ENCODE measurements at places on chromosomes 7 and 10.

DNA sequence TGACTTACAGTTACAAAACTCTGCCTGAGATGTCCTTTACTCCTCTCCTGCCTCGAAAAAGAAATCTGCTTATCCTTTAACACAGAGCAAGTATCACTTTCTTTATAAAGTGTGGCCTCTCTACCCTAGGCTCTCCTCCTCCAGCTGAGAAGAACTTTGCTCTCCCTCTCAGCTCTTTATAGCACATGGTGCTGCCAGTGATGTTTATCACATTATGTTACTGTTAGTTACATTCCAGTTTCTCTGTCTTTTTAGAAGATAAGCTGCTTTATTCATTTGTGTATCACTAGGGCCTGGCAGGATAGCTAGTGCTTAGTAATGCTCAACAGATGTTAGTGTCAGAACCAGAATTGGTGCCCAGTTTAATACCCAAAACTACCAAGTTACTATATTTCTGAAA lies 41.1 kb upstream of the TMEM229A start:
- no peak for DNase-seq

GRCh38 chr7:79528421-79528820 lies 75.0 kb upstream of the MAGI2 start:
- DNase-seq = no peak

DNA sequence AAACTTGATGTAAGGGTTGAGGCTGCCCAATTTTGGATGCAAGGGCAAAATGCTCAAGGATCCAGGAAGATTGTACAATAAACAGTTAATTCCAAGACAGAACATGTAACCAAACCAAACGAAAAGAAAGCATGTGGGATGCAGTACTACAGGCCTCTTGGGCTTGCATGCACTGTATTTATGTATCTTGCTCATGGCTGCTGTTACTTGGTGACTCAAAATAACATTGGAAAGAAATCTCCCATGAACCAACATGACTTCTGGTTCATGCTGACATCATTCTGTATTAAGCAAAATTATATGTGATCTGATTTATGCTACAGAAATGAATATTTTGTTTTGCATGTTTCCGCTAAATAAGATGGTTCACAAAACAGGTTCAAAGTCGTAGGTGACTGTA lies 65.9 kb upstream of the FZD1 start:
- DNase-seq = no peak

DNA sequence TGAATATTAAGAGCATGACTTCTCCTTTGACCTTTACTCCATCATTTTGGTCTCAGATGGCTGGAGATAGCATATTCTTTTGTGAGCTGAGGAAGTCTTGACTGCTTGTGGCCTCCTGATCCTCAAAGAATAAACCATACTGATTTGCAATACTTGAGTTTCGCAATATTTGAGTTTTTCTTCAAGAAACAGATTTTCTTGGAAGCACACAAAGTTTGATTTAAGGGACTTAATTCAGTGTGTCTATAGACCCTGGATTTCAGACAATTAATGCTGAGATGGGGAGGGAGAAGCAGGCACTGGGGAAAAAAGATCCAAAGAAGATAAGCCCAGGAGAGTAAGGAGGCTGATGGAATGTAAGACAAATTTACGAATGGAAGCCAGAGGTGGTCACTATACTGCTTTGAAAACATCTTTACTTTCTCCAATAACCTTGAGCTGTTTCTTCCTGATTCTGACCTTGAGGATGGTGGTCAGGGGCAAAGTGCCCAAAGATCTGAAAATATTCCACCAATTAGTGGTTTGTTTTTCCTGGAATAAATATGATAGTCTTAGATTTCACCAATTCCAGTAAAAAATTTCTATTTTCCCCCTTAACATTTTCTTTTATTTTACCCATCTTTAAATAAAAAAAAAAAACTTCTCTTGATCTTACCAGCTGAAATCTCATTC lies 7.5 kb downstream of the EPDR1 start:
- DNase-seq = no peak

GRCh38 chr7:86913709-86914108 lies 145.7 kb downstream of the ELAPOR2 start:
- DNase-seq = no peak

DNA sequence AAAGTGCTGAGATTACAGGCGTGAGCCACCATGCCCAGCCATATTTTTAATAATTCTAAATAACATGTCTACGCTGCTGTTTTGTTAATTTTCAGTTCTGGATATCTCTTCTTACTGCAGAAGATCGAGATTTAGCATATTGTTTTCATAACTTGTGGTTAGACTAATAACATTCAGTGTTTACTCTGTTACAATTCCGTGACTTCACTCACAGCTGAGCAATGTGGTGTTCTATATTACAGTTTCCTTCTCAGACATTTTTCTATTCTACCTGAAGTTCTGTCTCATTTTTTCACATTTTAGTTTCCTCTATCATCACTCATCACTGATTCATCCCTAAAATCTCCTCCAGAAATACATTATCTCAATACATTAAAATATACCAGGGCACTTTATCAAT lies 10.9 kb downstream of the RNF32 start:
- no peak for DNase-seq

DNA sequence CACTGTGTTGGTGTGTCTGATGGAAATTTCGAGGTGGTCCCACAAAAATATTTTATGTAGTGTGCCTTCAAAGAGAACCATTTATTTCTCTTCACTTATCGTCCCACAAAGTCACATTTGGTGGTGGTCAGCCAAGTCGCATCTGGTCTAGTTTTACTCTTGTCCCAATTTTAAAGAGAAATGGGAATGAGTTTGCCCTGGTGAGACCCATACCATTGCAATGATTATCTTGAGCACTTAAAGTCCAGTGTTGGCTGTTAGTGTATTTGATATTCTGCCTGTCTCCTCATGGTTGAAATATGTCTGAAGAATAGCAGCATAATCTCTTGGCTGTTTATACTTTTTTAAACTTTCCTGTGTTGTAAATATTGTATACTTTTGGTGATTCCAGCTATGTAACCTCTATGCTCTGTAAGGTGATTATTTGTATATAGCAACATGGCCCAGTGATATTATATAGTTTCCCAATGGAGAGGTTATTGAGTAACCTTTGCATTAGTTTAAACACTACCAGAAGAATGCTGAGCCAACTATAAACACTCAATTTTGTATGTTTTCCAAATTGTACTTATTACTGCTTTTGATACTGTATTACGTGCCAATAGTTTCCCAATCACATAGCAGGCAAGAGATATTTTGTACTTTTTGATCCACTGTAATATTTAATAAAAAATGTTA lies 172.2 kb downstream of the RTKN2 start:
- no peak for DNase-seq

GRCh38 chr7:101390901-101391301 lies 28.2 kb downstream of the COL26A1 start:
- DNase-seq = no peak

- no peak for DNase-seq
Measured at GRCh38 chr7:40300146-40300670, 165.4 kb downstream of the SUGCT start.

DNA sequence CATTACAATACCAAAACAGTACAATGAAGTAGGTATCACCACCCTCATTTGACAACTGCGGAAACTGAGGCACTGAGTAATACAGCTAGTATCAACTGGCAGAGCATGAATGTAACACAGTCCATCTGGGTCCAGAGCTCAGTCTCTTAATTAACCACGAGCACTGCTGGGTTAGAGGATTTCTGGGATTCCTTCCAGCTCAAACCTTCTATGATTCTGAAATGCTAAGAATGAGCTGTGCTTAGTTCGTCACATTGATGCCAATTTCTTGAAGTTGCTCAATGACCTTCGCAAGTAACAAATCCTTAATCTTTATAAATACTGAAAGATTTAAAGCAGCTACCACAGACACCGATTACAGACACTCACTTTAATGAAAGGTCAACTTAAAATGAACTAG lies 62.5 kb downstream of the SGMS1 start:
- peak; percentile 70 for DNase-seq

DNA sequence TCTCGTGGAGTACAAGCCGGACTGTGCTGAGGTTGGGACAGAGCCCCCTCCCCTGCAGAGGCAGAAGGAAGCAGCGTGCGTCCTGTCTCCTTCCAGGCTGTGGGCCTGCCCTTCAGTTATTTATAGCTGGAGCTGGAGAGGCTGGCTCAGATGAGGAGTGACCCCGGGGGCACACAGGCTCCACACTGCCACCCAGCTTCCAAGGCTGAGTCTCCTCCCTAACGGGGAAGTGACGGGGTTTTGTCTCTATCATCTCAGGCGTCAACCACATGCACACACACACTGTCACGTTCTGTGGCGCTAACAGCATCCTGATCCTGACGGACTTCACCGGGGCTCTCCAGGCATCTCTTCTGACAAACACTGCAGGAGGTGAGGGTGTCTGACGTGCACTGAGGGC lies 25.4 kb downstream of the AMZ1 start:
- peak; percentile 61 for DNase-seq

GRCh38 chr10:62390497-62391176 lies 16.5 kb downstream of the ZNF365 start:
- DNase-seq = no peak

- no peak for DNase-seq
Measured at GRCh38 chr10:72009051-72009424, 44.8 kb downstream of the CHST3 start.

- DNase-seq = peak; percentile 73
Measured at GRCh38 chr7:83976302-83976701, 218.3 kb downstream of the SEMA3A start.

GRCh38 chr7:105996860-105997737 lies 34.0 kb downstream of the CDHR3 start:
- DNase-seq = peak; percentile 41
